ENCODE measurements at places on chromosomes 5 and 9.
A peak's percentile ranks its signal among the peaks of the same experiment; 100 is the strongest.

DNA sequence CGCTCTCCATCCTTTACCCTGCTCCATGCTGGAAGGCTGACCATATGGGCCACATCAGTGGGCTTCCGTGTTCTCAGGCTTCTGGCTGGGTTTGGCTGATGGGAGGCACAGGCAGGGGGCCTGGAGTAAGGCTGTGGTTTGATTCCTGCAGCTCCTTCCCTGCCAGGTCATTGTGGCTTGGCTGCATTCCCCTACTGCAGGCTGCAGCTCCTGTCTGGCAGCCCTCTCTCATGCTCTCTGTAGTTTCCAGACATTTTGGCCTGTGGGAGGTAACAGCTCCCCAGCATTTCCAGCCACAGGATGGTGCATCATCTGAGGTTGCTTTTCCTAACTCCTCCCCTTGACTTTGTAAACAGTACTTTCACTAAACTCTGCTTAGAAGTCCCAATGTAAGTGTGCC is 102.0 kb upstream of the PTPN3 start:
- peak; percentile 86 for DNase-seq

- no peak for DNase-seq
Observed at GRCh38 chr5:113389116-113389515, 45.7 kb downstream of the TSSK1B start.

GRCh38 chr9:108671794-108672193 is 184.0 kb downstream of the ACTL7B start:
- no peak for DNase-seq

GRCh38 chr9:105608721-105609598 is 51.0 kb downstream of the FKTN start:
- peak; percentile 31 for DNase-seq

- DNase-seq: no peak
Observed at GRCh38 chr5:158756871-158757270, 342.8 kb downstream of the EBF1 start.

DNA sequence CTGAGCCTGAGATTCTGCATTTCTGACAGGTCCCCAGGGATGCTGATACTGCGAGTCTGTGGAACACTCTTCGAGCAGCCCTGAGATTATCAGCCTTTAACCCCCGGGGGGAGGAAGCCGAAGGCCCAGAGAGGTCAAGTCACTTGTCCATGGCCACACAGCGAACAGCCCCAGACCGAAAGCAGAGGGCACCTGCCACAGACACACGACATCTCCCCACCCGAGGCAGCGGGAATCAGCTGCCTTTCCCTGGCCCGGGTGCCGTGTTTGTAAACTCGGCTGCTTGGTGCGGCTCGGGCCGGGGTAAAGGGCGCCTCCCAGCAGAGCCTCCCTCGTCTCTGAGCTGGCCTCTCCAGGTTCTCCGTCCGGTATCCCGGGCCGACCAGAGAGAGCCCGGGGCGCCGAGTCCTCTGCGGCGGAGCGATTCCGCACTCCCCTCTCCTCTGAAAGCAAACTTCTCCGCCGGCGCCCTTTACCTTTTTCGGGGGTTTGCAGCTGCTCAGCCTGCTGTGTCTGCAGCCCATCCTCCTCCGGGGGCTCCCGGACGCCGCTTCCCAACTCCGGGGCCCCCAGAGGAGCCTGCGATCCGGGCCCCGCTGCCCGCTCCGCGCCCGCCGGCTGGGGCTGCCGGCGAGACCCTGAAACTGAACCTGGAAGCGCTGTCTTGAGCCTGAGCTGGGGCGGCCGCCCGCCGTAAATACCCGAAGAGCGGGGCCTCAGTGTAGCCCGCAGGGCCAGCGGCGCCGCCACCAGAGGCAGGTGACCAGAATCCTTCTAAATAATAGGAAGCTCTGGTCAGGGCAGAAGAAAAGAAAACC is at the start of gene CCDC69:
Gene CCDC69 (minus strand): TSS at position 646 of the 818 bp plus-strand sequence. CDS start 122 bp downstream, at position 524.
- peak; percentile 62 for DNase-seq

GRCh38 chr9:113444736-113445135 is 18.8 kb upstream of the RGS3 start:
- DNase-seq: no peak

DNA sequence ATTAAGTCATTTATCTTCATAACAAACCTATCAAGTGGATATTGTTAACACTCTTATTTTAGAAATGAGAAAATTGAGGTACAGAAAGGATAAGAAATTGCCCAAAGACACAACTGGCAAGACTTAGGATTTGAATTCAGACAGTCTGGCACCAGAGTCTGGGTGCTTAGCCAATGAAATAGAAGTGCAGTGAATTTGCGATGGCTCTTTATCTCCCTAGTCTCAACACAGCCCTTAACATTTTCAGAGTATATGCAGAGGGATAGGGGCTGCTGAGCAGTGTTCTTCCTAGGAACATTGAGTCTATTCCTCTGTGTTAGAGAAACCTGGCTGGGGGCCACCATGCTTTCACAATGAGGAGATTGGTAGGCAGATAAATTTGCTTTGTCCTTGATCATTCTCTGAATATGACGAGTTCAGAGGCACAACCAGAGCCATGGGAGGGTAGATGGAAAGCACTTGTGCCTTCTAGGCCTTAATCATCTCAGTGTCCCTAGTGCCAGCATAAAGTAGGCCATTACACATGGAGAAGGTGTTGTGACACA is 6.1 kb upstream of the FSD1L start:
- no peak for DNase-seq

DNA sequence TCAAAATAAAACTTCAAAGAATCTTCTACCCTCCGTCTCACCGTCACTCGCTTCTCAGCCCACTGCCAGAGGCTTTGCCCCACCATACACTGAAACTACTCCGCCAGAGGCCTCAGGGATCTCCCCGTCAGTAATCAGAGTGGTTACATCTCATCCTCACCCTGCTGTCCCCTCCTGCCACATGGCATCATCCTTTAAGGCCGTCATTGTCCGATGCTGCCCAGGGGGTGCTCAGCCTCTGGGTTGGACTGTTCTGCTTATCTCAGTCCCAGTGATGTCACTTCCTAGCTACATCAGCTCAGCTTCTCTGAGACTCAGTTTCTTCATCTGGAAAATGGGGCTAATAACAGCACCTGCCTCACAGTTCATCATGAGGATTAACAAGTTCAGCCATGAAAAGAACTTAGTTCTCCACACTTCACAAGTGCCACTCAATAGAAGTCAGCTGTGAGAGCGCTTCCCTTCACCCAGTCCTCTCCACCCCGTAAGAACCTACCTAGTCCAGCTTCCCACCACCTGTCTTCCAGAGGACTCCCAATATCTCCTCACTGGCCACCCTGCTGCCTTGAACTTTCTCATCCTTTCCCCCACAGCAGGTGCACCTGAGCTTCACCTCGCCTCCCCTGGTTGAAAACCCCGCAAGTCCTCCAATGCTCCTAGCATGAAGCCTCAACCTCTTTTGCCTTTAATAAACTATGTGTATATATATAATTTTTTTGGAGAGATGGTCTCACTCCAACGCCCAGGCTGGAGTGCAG is 2.8 kb upstream of the IL3 start:
- DNase-seq: no peak

- DNase-seq: no peak
Observed at GRCh38 chr5:17019324-17019723, 83.2 kb upstream of the MYO10 start.

- peak; percentile 68 for DNase-seq
Observed at GRCh38 chr5:149358294-149358651, 427 bp downstream of the PCYOX1L start.

GRCh38 chr5:124343451-124343867 is 403.0 kb downstream of the ZNF608 start:
- no peak for DNase-seq

DNA sequence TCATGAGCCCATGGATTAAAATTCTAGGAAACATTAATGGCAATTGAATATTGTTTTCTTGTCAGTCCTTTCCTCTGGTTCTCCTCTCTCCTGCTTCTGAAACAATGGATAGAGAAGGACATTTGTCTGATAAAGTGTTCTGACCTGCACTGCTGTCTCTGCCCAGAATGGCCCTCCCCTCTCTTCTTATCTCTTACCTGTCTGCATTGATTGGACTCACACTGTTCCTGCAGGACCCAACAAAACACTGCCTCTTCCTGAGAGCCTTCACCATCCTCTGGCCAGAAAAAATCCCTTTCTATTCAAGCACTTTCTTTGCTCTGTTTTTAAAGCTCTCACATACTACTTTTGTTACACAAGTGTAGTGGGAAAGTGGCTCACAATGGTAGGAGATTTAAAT is 143.8 kb upstream of the DHFR start:
- no peak for DNase-seq

- peak; percentile 65 for DNase-seq
Observed at GRCh38 chr5:38595132-38595745, 38.8 kb upstream of the LIFR start.

GRCh38 chr5:675871-676698 is 17.1 kb downstream of the TPPP start:
- DNase-seq: no peak

DNA sequence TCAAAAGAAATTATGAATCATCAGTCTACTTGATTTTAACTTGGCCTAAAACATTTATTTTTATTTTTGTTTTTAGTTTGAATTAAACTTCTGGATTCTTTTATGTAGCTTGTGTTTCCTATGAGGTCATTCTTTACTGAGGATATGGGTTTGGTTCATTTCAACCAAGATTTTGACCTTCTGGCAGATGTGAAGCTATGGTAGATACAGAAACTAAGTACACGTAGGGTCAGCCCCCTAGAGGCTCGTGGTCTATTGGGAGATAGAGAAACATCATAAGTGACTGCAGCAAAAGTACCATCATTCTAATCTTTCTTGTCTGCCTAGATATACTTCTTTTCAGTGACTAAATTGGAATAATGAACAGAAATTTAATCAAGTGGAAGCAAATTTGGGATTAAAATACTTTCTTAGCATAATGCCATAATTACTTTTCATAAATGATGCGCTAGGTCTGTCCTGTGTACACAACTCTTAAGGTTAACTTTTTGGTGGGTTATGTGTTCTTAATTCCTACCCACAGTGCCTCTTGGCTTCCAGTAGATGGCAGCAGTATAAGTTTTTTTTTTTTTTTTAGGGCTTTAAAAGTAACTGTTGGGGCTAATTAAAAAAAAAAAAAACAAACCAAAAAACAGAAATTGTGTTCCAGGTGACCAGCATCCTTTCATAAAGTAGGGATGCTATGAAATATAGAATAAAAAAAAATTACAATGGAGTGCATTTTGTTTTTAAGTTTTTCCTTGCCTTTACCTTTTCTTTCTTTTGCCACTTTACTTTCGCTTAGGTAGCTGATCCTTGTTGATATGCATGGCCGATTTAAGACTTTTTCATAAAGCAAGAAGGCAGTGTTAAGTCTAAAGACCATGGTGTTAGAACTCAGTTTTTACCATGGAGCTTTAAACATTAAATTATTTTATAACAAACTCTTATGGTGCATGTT is 49.9 kb downstream of the LRRTM2 start:
- DNase-seq: no peak

DNA sequence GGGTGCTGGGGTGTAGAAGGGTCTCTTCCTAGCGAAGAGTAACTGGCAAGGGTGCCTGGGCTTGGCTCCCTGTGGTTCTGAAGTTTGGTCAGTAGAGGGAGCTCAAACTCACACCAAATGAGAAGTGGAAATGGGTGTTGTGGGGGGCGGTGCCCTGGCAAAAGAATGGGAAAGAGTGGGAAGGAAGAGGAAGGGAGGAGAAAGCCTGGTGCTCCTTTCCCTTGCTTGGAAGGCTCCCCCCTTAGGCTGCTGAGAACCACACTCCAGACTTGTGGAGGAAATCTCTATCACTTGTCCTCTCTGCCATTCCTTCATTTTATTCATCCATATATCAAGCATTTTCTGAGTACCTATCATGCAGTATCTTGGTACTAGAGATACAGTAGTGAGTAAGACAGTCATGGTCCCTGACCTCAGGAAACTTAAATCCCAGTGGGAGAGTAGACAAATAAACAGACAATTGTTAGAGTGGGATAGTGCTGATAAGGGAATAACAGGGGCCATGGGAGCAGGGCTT is 13.0 kb downstream of the SLC4A9 start:
- DNase-seq: peak; percentile 88

GRCh38 chr5:65825408-65826328 is 100.7 kb upstream of the ERBIN start:
- no peak for DNase-seq

GRCh38 chr5:177458912-177459350 is 12.3 kb downstream of the PRR7 start:
- DNase-seq: no peak

- peak; percentile 99 for DNase-seq
Observed at GRCh38 chr9:114587345-114588202, at the start of gene ATP6V1G1. Gene ATP6V1G1, plus strand, starts transcription at chr9:114587769. Its CDS starts 70 bp downstream, at chr9:114587839.

- no peak for DNase-seq
Observed at GRCh38 chr9:114092336-114092735, 6.8 kb downstream of the KIF12 start.

- DNase-seq: no peak
Observed at GRCh38 chr5:55917402-55918086, 66.4 kb downstream of the IL31RA start.

- no peak for DNase-seq
Observed at GRCh38 chr9:107989544-107989943, 500.0 kb upstream of the KLF4 start.

DNA sequence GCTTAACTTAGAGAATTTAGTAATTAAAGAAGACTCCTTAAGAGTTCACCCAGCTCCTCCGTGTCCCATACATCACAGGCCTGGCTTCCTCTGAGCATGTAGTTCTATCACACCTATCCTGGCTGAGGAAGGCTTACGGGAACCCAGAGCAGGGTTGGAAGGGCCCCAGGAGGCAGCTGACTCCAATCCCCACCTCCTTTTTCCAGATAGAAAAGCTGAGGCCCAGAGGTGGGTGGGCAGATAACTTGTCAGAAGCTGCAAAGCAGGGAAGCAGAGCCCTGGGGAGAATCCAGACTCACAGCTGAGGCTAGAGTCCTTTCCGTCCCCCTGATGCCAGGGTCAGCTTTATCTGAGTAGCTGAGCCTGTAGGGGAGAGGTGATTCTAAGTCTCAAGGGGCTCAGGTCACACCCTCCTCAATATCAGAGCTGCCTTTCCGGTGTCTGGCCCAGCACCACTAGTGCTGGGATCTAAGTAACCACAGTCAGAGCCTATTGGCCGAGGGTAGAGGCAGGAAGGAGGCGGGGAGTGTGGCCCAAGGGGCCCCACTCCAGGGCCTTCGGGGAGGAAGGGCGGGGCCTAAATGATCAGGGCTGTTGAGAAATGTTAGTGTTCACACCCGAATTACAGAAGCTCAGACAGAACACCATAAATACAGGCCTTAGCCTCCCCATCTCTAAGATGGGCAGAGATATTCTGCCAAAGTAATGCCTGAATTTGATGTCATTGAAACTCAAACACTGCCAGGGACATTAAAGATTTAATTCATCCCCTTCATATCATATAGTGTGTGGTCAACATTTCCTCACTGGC is 9.9 kb downstream of the CCDC69 start:
- peak; percentile 55 for DNase-seq

Measured in muscle of back (tissue), 13 donors.